Astrocyte of the hippocampus (primary cell): ENCODE measurements at places on chromosomes 2 and 18.
A peak's percentile ranks its signal among the peaks of the same experiment; 100 is the strongest.

GRCh38 chr2:101970901-101971300, 20.9 kb upstream of the IL1R2 start:
- no peak for DNase-seq

DNA sequence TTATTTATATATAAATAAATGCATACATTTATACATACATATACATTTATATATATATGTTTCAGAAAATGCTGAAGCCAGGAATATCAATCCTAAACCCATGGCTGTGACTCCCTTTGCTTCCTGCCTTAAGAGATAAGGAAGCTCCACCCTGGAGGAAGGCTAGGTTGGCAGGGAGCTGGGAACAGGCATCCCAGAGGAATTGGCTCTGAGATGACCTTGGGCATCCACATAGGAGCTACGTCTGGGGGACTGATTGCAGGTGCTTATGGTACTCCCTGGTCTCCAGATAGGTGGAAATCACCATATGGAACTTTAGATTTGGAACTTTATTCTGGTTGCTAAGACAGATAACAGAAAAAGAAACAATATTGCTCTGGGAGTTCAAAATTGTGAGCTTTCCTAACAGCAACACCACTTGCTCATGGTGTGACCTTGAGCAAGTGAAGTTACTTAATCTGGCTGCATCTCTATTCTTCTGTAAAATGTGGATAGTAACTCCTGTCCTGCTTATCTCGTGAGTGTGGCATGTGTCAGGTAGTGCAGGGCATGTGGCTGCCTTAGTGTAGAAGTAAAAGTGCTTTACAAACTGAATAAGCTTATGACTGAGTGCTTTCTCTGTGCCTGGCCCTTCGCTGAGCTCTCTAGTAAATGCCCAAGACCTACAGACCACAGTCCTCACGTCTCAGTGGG, 341.0 kb downstream of the MEIS1 start:
- DNase-seq: no peak

GRCh38 chr18:22868831-22869230, 64.3 kb upstream of the RBBP8 start:
- no peak for DNase-seq

DNA sequence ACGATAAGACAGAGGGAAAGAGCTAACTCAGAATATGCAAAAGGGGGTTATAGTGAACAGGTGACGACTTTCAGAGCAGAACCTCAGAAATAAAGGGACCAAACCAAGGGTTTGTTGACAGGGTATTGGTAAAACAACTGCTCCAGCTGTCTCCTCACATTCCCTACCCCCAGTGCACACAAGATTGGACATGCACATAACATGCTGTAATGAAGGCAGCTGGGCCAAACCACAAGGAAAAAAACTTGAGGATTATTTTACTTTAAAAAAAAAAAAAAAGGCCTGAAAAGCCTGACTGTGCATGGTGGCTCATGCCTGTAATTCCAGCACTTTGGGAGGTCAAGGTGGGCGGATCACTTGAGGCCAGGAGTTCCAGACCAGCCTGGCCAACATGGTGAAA, 3.5 kb downstream of the RBM43 start:
- peak; percentile 81 for DNase-seq

- no peak for DNase-seq
These were observed 40.8 kb upstream of the MYO1B start for GRCh38 chr2:191204433-191204832.

- no peak for DNase-seq
These were observed 820 bp downstream of the TMBIM1 start for GRCh38 chr2:218291318-218292047.

- no peak for DNase-seq
These were observed 116.4 kb downstream of the CHN1 start for GRCh38 chr2:174888646-174889271.

DNA sequence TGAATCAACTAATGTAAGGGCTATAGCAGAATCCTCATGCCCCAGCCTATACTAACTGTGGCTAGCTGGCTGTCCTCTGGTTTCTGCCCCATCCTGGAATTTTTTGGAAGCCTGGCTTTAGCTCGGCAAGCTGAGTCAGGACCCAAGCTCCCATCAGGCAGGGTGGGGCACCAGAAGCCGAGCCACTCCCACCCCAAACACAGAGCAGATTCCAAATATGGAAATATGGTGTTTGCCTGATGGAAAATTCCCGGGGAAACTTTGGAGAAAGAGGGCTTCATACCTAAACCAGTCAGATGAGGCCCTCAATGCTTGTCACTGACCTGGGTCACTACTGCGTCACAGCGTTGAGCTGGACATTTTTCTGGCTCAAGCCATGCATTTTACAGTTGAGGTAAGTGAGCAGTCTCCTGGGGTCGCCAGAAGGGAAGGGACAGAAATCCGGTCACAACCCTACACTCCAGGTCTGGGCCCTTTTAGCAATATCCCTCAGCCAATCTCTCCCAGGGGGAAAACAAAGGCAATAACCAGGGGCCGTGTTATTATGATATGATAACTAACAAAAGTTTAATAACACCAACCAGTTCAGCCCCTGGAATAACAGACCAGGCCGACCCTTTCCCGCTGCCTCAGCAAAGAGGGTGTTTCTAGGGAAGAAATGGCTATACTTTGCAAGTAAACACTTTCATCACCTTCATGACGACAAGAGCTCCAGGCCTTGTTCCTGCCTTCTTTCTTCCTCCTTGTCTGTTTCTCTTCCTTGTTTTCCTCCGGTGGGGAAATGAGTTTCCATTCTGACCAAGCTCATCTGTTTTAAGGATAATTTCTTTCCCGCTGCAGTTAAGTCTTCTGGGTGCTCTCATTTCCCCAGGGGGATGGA, 37.7 kb downstream of the PSD4 start:
- DNase-seq: peak; percentile 83

GRCh38 chr2:29700560-29700959, 220.8 kb downstream of the ALK start:
- peak; percentile 33 for DNase-seq

DNA sequence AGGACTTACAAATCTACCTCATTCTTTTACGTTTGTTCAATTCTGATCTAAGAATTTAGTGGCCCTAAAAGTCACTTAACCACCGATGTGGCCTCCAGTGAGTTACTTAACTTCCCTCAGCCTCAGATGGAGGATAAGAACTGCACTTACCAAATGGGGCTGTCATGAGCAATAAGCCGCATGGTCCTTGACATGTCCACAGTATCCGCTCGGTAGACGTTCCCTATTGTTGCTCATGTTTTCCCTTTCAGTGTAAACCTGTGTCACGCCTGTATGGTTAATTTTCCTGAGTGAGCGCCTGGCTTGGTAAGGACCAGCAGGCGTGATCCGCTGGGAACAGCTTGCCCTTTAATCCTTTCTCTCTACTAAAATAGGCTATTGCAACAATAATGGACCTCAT, 20.3 kb downstream of the SEC11C start:
- no peak for DNase-seq

DNA sequence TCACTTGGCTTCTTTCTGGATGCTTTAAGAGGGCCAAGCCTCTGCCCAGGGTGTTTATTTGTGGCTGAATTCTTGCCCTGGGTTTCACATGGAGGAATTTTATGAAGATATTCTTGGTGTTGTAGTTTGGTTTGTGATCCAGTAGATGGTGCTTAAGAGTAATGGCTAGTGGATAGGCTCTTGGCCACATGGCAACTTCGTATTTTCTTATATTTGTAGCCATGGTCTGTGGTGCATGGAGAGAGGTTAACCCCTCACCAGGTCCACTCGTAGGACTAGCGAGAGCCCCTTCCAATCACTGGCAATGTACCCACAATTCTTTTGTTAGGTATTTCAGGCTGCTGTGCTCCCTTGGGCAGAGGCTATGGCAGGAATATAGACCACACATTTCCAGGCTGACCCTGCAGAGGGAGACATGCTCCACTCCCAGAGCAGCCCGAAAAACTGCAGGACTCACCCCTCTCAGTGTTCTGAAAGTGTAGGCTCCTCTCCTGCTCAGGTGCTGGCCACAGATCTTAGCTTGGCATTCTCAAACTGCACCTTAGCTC, 582.1 kb upstream of the SETBP1 start:
- peak; percentile 55 for DNase-seq

DNA sequence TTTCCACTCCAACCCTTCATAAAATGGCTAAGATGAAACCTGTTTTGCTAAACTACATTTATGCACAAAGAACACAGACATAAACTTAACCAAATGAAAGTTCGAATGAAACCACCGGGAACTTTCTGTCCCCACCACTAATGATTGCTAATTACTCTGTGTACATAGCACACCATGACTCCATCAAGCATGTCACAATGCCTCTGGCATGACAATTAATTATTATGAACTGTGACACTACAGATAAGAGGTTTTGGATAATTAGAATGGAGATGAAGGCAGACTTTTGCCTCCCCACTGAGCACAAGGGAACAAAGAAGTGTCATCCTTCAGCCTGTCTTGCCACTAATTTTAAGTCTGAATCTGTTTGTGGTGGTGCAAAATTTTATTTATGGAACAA, 1.5 kb downstream of the DAPL1 start:
- DNase-seq: no peak

DNA sequence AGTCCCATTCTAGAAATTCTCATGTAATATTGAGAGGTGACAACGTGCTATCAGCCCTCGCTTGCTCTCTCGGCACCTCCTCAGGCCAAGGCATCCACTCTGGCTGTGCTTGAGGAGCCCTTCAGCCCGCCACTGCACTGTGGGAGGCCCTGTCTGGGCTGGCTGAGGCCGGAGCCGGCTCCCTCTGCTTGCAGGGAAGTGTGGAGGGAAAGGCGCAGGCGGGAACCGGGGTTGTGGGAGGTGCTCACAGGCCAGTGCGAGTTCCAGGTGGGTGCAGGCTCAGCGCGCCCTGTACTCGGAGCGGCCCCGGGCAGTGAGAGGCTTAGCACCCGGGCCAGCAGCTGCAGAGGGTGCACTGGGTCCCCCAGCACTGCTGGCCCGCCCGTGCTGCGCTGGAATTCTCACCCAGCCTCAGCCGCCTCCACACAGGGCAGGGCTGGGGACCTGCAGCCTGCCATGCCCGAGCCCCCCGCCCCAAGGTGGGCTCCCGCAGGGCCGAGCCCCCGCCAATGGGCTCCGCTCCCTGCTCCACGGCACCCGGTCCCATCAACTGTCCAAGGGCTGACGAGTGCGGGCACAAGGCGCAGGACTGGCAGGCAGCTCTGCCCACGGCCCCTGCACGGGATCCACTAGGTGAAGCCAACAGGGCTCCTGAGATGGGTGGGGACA, 1680.6 kb upstream of the LRRTM1 start:
- no peak for DNase-seq

GRCh38 chr2:64591188-64591587, 62.5 kb downstream of the SERTAD2 start:
- DNase-seq: no peak

GRCh38 chr2:44769349-44770011, 172.0 kb upstream of the SIX3 start:
- DNase-seq: no peak

DNA sequence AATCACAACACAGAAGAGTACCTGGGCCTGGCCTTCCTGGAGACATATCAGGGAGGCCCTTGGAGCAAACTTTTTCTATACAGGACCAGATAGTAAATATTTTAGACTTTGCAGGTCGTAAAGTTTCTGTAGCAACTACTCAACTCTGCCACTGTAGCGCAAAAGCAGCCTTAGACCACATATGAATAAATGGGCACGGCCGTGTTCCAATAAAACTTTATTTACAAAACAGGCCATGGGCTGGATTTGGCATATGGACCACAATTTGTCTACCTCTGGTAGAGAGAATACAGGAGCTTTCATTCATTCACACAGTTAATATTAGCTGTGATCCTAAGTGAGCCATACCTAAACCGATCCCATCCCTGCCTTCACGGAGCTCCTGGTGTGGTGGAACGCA, 98.6 kb upstream of the CAB39 start:
- DNase-seq: no peak

DNA sequence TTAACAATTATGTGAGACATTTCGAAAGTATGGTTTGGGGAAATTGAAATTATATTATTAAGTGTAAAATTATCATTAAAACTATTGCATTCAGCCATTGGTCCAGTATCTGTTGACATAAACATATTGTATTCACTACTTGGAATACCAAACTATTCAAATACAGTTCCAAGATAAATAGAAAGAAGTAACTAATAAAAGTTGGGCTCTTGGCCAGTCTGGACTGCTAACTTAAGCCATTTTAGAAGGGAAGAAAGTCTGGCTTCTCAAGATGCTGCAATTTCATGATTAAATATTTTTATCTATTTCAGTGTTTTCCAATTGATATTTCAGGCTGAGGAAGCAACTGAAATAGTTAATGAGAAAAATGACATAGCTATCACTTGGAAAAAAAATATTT, 109.8 kb upstream of the CHRNA1 start:
- DNase-seq: peak; percentile 41

DNA sequence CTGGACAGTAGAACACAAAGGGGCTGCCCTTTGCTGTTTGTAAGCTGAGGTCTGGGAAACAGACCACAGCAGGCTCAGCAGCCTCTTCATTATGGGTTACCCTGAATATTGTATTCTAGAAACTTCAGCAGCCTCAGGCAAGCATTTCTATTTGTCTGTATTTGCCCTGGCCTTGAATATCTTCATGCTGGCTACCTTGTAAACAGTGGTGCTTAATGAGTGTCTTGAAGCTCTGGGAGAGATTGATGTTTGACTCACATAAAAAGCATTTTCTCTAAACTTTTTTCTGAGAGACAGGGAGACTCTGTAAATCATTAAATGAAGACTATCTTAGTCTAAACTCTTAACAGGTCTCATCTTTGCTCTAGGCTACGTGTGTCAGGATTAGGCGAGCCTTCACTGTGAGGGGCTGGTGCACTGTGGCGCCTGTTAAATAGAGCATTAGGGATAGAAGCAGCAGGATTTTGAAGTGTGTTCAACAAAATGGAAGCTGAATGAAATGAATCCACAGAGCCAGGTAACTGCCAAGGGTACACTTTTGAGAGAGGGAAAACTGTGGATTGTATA, 53.1 kb upstream of the MEX3C start:
- no peak for DNase-seq

DNA sequence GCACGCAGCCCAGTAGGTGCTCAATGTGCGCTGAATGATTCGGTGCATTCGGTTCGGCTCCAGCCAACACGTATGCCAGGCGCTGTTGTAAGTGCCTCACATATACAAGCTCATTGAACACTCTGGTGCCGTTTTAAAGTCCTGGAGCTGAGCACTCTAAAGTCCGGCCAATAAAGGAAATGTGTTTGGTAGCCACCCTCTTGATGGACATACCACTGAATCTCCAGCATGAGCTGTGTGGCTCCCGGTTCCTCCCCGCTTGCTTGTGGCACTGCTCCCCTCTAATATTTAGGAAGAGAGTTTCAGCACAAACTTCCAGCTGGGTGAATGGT, 112.1 kb downstream of the MCFD2 start:
- DNase-seq: no peak

DNA sequence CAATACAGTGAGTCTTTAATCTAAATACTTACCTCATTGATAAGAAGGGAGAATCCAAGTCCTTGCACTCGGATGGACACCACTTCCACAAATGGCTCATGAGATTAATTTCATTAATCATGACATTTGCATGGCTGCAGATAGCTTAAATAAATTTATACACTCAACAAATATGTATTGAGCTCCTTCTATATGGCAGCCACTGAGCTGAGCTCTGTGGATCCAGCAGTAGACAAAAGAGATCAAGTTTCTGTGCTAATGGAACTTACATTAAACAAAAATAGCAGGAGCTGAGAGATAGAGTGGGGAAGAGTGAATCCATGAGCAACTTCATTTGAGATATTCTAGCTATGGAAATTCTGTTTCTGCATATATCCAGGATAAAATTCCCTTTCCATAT, 44.4 kb downstream of the RAB27B start:
- DNase-seq: no peak

GRCh38 chr2:58911877-58912276, 670.8 kb upstream of the FANCL start:
- no peak for DNase-seq

GRCh38 chr2:29531626-29532025, 389.8 kb downstream of the ALK start:
- DNase-seq: no peak

GRCh38 chr2:216142540-216142939, 33.4 kb downstream of the XRCC5 start:
- DNase-seq: no peak
